ENCODE measurements at places on chromosomes 5 and 9.

DNA sequence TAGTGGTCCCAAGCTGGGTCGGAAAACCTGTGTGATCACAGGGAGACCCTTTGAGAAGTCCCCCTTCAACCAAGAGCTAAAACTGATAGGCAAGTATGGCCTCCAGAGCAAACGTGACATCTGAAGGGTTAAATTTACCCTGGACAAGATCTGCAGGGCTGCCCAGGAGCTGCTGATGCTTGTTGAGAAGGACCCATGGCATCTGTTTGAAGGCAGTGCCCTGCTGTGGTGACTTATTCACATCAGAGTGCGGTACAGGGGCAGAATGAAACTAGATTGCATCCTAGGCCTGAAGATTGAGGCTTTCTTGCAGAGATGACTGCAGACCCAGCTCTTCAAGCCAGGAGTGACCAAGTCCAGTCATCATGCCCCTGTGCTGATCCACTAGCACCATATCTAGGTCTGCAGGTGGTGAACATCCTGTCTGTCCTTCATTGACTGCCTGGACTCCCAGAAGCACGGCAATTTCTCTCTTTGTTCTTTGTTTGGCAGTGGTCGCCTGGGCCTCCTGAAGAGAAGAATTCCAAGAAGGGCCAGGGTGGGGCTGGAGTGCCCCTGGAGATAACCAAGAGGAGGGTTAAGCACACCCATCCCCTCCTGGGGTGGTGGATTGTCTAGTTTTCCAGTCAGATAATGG is 25.7 kb upstream of the CHD1 start:
- no peak for DNase-seq

GRCh38 chr5:107277485-107278125 is 393.1 kb downstream of the EFNA5 start:
- no peak for DNase-seq

DNA sequence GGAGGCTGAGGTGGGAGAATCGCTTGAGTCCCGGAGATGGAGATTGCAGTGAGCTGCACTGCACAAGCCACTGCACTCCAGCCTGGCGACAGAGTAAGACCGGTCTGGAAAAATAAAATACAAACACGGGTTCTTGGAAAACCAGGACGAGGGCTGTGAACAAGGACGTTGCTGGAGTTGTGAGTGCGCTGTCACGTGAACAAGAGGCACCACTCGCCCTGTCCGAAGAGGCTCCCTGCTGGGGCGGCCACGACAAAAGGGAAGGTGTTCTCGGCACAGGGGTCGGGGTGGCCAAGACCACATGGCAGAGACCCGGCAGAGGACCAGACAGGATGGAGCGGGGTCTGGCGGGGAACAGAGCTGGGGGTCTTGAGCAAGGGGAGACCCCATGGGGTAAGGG is 30.6 kb upstream of the UBAC1 start:
- no peak for DNase-seq

DNA sequence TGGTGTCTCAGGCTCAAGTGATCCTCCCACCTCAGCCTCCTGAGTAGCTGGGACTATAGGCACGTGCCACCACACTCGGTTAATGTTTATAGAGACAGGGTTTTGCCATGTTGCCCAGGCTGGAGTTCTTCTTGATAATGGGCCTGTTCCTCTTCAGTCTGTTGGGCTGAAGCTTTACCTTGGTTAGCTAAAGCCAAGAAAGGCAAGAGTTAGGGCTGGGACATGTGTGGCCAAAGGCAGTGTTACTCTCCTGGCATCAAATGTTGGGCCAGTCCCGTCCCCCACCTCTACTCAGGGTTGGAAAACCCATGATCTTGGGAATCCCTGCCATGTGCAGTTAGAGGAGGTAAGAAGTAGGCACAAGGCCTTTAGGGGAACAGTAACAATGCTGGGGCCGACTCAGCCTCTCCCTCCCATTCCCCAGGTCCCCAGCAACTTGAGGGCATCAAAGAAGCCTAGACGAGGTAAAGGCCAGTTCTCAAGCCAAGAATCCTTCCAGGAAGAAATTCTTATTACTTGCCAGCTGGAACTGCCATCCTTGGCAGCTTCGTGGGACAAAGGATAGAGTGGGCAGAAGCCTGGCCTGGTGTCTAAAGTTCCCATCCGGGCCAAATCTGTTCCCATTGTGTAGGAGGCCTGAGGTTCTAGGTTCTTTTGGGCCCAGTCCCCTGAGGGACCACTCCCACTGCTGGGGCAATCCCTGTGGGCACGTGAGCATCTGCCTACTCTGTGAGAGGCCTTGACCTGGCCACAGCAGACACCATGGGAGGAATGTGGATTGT is 4.5 kb downstream of the EGR1 start:
- peak; percentile 42 for DNase-seq

GRCh38 chr5:158409507-158409906 is 550.6 kb upstream of the CLINT1 start:
- no peak for DNase-seq

DNA sequence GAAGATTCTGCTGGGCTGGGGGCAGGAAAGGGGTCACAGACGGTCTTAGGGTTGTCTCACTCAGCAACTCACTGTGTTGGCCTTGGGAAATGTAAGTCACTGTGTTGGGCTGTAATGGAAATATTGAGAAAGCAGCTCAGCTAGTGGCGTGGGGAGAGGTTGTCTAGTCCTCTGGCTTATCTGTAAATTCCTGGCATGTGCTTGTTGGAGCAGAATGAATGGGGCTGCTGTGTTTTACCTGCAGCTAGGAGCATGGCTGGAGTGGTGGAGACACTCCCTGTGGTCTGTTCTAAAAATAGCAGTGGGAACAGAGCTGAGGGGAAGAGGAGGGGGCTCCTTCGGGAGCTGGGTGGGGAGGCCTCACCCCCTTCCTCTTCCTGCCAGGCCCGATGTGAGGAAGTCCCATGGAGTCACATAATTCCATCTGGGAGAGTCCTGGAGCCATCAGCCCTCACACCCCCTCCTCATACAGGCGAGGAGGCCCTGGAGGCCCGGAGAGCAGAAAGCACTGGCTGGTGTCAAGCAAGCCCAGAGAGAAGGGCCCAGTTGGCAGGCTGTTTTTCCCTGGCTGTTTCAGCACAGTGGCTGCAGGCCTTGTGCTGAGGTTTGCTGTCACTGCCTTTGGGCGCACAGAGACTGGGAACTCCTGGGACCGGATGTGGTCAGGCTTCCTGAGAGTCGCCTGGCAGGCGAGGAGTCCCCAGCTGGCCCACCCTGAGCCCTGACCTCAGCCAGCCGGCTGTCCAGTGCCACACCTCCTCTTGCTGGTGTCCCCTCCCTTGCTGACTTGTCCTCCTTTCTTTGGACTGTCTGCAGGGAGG is 84.9 kb downstream of the RGS3 start:
- peak; percentile 31 for DNase-seq
